CD8-positive, alpha-beta memory T cell (primary cell): ENCODE measurements at places on chromosomes 3 and 15. TPM values are rescaled to one million over a fixed set of nuclear protein-coding genes. Genes with fewer than 3 reads are reported as not detected.

DNA sequence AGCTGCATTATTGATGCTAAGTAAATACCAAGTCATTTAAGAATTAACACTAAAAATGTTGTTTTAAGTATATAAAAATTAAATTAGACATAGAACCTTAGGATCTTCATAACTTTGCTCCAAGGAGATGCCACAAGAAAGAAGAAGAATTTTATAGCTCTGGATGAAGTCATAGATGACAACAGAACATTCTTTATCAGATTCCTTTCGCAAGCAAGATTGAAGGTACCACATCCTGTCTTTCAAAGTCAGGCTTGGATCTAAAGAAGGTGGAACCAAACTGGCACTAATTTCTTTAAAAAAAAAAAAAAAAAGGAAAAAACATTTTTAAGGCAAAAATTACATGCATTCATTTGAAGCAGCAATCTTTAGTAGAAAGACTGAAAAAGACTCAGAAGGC, 62.5 kb downstream of the POLQ start:
- H3K4me1 ChIP-seq, result no peaks in the 10 kb centered on the region
- H3K4me3 ChIP-seq, result no peak overlapping the region
- H3K27ac ChIP-seq, result no peak overlapping the region
- H3K27me3 ChIP-seq, result no peaks in the 10 kb centered on the region

DNA sequence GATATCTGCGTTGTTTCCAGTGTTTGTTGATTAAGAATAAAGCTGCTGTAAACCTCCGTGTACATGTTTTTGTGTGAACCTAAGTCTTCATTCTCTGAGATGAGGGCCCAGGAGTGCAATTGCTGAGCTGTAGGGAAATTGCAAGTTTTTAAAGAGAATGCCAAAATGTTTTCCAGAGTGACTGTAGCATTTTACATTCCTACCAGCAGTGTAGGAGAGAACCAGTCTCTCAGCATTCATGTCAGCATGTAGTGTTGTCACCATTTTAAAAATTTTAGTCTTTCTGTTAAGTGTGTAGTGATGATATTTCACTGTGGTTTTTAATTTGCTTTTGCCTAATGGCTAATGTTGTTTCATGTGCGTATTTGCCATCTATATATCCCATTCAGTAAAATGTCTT, 3.4 kb upstream of the MGLL start:
- H3K27ac ChIP-seq, result no peak overlapping the region
- no peaks in the 10 kb centered on the region for H3K4me1 ChIP-seq
- no peaks in the 10 kb centered on the region for H3K36me3 ChIP-seq
- no peak for DNase-seq
- no peak overlapping the region for H3K4me3 ChIP-seq

- H3K36me3 ChIP-seq, result no peaks in the 10 kb centered on the region
- no peak for DNase-seq
- H3K4me3 ChIP-seq, result no peak overlapping the region
Observed at GRCh38 chr15:70579766-70580165, 183.6 kb downstream of the UACA start.

- DNase-seq, result no peak
- H3K4me3 ChIP-seq, result no peak overlapping the region
- H3K36me3 ChIP-seq, result no peaks in the 10 kb centered on the region
- H3K27ac ChIP-seq, result no peak overlapping the region
- no peaks in the 10 kb centered on the region for H3K27me3 ChIP-seq
- no peaks in the 10 kb centered on the region for H3K4me1 ChIP-seq
Observed at GRCh38 chr3:73687106-73688004, 62.6 kb upstream of the PDZRN3 start.

The OR5K3 gene
- total RNA-seq, result not detected

DNA sequence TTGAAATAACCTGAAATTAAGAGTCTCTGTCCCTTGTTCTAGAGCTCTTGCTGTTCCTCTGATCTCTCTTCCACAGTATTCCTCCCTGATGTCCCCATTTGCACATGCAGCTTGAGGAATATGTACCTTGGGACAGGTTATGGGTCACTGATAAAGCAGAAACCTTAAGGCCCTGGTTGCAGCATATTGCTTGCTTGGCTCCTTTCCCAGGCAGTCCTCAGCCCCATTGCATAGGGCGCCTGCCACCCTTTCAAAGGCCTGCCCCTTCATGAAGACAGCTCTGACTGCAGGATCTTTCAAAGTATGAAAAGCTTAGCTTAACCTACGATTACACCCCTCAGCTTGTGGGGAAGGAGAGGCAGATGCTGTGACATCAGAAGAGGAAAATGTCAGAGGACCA, 51.6 kb downstream of the WDR76 start:
- H3K4me1 ChIP-seq, result no peaks in the 10 kb centered on the region
- H3K4me3 ChIP-seq, result no peak overlapping the region
- H3K27ac ChIP-seq, result no peak overlapping the region
- H3K36me3 ChIP-seq, result no peaks in the 10 kb centered on the region
- DNase-seq, result no peak

The BHLHE40 gene
- 180 TPM for total RNA-seq

GRCh38 chr3:18080198-18080689, 337.8 kb upstream of the TBC1D5 start:
- no peaks in the 10 kb centered on the region for H3K4me1 ChIP-seq
- H3K4me3 ChIP-seq, result no peak overlapping the region
- no peak for DNase-seq
